ENCODE measurements at places on chromosomes 13 and 19.

GRCh38 chr13:38868870-38869269, 121.8 kb downstream of the STOML3 start:
- DNase-seq, result no peak

DNA sequence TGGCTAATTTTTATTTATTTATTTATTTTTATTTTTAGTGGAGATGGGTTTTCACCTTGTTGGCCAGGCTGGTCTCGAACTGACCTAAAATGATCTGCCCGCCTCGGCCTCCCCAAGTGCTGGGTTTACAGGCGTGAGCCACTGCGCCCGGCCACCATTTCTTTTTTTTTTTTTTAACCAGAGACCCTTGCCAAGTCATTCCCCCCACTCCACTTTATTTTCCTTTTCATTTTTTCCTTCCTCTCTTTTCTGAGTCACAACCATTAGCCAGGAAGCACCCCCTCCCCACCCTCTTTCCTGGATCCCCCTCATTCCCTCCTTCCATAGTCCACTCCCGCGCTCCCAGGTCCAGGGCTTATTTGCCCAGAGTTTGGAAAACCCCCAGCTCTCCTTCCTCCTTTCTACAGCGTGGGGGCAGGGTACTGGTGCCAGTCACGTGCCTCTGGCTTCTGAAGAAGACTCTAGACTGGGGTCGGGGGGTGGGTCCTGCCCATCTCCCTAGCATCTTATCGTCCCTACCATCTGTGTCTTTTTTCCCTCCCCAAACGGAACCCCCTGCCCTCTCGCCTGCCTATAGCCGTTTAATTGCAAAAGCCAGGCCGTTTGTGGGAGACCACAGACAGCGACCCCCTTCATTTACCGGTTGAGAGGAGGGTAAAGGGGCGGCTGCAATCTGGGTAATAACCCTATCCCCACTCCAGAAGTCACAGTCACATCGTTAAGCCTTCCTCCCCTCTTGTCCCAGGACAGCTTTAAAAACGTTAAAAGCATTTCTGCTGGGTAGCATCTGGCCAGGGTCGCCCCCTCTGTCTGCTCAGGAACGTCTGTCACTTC, 1.1 kb upstream of the CALR start:
- DNase-seq, result no peak

GRCh38 chr13:99724633-99725517, 223.6 kb downstream of the TM9SF2 start:
- no peak for DNase-seq

GRCh38 chr13:76683168-76683567, 203.0 kb downstream of the KCTD12 start:
- DNase-seq, result no peak

DNA sequence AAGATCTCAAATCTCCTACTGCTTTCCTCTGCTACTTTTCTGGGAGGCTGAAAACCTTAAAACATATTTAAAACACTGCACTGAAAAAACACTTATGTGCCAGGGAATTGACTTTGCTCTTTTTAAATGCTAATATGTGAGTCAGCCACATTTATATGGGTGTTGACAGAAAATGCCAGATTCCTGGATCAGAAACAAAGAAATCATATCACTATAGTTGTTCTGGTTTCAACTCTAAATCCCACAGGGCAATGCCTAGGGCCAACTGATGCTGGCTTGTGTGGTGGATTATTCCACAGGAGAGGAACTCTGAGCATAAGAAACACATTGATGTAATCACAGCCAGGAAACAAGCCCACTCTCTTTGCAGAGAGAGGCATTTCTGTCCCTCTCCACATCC, 1439.0 kb upstream of the SPRY2 start:
- no peak for DNase-seq

DNA sequence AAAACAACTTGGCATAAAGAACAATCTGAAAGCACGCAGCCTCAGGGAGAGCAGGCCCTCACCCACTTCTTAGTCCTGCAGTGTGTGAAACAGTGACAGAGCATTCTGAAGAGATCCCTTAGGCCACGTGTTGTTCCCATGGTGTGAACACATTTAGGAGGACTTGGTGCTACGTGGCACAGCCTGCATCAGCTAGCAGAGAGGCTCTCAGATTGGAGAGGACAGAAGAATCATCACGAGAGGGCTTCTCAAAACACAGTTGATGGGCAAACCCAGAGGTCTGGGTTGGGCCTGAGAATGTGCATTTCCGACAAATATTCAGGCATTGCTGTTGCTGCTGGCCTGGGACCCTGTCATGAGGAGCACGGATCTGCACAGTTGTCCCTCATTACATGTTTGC, 26.1 kb upstream of the TFDP1 start:
- no peak for DNase-seq

GRCh38 chr19:29524201-29524911, 1.4 kb upstream of the VSTM2B start:
- DNase-seq, result no peak

GRCh38 chr19:12884926-12885748, 1.9 kb downstream of the KLF1 start:
- peak; percentile 95 for DNase-seq

- DNase-seq, result no peak
Observed at GRCh38 chr13:36207672-36208071, 6.7 kb downstream of the SOHLH2 start.

DNA sequence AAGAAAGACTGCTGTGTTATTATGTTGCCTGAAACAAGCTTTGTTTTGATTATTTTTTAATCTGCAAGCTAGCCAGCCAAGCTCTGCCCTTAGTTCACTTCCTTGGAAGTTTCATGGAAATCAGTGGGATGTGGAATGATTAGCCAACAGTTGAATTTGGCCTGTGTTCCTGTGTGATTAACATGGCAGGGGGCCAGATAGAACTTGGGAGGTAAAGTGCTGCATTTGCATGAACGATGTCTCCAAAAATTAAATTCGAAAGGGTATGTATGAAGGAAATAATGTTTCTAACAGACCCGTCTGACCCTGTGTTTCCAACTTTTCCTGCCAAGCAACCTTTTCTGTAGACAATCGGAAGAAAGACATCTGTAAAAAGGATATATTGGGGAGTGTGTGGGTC, 32.2 kb downstream of the UFM1 start:
- DNase-seq, result no peak

DNA sequence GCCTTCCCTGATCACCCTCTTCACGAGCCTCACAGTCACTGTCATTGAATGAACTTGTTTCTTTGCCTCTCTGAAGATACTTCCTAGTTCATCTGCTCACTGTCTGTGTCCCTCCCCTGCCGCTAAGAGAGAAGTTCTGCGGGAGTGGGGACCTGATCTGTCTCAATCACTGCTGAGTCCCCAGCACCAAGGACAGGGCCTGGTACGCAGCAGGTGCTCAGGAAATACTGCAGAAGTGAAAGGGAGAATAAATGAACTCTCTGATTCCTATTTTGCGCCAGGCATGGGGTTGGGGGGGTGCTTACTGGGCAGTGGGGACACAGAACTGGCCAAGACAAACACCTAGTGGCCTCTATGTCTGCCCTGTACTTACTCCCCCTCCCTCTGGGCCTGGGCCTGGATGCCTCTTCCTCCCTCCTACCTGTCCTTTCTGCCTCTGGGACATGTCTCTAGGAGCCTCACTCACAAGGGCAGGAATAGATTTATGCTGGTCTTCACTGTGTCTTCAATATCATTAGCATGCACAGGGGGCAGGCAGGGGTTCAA, 17.5 kb downstream of the FCGBP start:
- no peak for DNase-seq

GRCh38 chr19:10133596-10133995, 13.9 kb upstream of the EIF3G start:
- no peak for DNase-seq

- DNase-seq, result no peak
Observed at GRCh38 chr13:110447058-110447511, 114.4 kb downstream of the RAB20 start.

DNA sequence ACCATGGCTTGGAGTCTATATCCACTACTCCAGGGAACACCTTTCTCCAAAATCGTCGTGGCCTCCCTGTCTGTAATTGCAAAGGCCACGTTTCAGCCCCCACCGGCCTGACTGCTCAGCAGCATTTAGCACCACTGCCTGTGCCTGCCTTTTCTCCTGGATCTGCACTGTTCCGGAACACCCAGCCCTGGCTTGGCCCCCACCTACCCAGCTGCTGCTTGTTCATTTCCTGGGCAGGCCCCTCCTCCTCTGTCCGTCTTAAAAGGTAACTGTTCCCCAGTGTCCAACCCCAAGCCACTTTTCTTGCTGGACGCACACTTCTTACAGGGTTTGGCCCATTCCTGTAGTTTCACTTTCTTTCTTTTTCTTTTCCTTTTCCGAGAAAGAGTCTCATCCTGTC, 8.5 kb upstream of the SYT5 start:
- no peak for DNase-seq

- DNase-seq, result no peak
Observed at GRCh38 chr13:66553391-66553790, 676.7 kb downstream of the PCDH9 start.

GRCh38 chr13:86581706-86582105, 782.5 kb upstream of the SLITRK6 start:
- DNase-seq, result no peak

- no peak for DNase-seq
Observed at GRCh38 chr13:44088991-44089413, 209.3 kb downstream of the LACC1 start.

- peak; percentile 54 for DNase-seq
Observed at GRCh38 chr13:51844862-51845573, at the start of gene TMEM272. TSS of gene TMEM272 (minus strand) at chr13:51845177. CDS start at chr13:51838530, 6,647 bp downstream.

DNA sequence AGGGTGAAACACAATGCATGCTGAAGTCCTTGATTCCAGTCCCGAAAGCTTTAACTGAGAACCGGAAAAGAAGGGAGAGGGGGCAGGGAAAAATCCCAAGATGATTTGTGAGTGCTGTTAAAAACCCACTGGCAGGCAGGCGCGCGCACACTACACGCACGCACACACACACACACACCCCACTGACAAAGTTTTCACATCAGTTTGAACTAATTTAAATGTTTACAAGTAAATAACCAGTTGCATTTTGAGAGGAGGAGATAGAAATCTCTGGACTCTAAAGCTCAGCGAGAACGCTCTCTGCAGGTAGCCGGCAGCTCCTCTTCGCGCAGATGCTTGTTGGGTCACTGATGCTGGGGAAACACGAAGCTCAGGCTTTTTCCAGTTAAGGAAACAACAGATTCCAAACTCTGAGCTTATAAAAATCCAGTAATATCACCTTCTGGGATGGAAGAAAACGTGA, 818 bp upstream of the SLITRK1 start:
- DNase-seq, result no peak

DNA sequence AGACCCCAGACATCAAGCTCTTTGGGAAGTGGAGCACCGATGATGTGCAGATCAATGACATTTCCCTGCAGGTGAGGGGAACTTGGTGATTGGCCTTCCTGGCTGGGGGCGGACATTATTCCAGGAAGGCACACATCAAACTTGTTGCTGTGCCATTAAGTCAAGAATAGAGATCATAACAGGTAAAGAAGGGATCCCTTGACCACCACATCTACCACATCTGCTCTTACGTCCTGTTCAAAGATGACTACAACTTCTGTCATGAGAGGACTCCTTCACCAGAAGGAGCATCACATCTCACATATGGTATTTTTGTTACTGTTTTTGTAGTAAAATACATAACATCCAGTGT, 1.1 kb downstream of the RPS5 start:
- no peak for DNase-seq

DNA sequence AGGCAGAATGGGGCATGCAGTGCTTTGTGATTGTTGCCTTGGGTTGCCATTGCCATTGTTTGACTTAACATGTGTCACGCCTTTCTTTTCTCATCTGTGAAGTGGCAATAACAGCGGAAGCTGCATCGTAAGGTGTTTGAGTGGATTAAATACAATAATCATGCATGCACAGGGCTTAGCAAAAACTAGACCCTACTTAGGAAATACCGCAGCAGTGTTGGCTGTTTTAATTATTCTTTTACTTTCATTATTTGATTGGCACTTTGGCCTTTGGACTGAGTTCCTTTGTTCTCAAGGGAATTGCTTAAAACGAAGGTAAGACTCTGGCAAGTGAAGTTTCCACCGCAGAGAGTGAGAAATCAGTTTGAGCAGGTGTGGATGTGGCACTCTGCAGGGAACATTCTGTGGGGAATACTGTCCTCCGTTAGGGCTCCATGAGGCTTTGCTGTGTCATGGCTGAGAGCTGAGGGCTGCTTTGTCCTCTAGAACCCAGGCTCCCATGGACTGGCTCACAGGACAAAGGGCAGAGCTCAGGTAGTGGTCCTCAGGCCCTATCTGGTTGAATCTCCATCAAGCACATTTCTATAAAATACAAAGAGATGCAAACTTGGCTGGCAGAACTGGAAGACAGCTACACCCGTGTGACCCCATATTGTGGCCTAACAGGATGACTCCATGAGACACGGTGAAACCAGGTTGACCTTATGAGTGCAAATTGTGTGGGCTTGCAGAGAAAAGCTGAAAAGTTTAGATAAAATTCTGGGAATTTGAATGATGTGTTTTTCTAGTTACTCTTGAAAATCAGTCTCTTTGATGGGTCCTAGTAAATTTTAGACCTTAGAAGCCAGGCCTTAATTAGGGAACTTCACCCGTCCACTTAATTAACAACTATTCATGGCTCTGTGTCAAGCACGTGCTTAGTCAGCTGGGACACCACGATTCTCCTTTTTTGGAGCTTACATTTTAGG, 407.2 kb downstream of the KCNRG start:
- DNase-seq, result no peak

DNA sequence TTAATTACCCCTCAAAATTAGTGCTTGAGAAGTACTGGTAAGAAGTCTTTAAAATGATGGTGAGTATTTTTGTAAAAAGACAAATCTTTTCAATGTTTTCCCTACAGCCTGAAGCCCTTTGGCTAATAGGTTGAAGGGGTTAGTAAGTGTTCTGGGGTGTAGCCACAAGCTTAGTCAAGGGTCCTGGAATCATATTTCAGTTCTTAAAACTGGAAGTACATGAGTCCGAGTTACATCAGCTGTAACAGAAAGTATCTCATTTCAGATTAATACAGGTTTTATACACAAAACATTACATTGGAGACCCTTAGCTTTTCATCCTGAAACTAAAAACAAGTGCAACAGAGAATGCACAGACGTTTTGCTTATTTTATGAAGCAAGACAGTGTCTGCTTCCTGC, 52.7 kb upstream of the TEX29 start:
- no peak for DNase-seq

DNA sequence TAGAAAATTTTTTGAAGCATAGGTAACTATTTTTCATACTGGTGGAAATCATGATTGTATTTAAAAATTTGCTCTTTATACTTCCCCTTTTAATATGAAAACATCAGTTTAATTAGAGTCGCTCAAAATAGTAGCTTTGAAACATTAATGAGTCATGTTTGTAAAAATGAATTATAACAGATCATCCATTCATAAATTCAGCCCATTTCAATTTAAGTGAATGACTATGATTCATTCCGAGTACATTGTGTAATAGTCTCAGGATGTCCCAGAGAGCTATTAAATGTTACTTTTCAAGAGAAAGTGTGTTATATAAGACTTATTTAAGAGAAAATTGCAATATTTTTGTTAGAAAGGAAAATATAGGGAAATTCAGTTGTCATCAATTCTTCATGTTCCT, 111.0 kb downstream of the FNDC3A start:
- DNase-seq, result no peak

- no peak for DNase-seq
Observed at GRCh38 chr19:51093101-51093500, 10.4 kb upstream of the KLK14 start.

GRCh38 chr13:106566641-106567473, 1.1 kb downstream of the ARGLU1 start:
- DNase-seq, result peak; percentile 2
